ENCODE measurements at places on chromosomes 4 and X.

DNA sequence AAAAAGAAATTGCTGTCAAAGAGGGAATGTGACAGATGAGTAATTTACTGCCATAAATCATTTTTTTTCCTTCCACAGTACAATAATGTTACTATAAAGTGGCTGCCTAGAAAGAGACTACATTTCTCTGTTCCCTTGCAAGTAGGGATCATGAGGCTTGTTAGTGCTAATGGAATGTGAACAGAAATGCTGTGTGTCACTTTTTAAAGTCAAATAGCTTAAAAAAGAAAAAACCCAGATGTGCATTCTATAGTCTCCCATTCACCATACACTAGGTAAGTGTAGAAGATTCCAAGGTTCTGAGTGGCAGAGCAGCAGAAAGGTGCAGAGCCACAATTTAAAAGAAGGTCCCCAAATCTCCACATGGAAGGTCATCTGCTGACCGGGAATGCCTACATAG, 328.4 kb downstream of the CAMK2D start:
- DNase-seq: no peak

- no peak for DNase-seq
Measured at GRCh38 chrX:6307156-6307555, 78.5 kb upstream of the NLGN4X start.

GRCh38 chr4:40515398-40516293, 114.0 kb downstream of the RBM47 start:
- DNase-seq: no peak

DNA sequence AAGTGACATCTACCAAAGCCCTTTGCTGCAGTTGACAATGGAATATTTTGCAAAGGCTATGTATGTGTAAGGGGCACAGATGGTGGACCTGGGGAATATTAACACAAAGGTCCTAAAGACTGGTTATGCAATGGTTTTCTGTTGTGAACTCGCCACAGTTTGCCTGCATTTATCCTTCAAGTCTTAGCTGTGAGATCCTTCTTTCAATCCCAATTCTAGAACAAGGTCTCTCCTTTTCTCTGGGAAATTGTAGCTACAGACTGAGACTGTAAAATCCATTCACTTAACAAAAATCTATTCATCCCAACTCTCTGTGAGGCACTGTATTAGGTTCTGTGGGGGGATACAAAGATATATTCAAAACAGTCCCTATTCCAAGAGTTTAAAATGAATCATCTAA, 250.4 kb downstream of the GPM6A start:
- DNase-seq: no peak

GRCh38 chr4:178102139-178102538, 659.9 kb upstream of the AGA start:
- DNase-seq: no peak

DNA sequence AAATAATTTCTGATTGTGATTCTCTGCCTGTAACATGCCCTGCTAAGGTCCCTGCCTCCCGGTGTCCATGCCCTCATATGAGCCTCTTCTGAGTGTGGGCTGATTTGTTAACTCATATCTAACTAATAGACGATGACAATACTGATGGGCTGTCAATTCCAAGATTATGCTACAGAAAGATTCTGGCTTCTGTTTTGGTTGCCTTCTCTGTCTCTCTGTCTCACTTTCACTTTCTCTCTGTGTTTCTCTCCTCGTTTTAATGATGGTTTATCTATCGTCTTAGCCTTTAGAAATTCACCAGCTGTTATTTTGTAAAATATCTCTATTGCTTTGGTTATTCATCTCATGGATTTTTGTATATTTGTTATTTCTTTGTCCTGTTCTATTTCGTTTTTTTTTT, 312.5 kb upstream of the ANXA10 start:
- no peak for DNase-seq

DNA sequence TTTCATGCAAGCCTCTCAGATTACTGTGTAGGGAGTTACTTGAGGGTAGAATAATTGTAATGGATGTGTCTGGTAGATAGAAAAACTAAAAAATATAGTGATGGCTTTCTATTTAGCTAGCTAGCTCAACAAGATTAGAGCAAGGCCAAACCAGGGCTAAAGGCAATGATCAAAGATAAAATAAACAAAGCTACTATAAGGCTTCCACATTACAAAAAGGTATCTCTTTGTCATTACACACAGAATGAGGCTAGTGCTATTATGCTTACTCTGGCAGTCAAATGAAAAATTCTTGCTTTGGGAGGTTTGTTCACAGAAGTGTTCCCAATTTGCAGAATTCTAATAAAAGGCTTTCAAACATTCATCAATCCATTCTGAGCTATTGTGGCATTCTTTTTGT, 121.6 kb upstream of the HTR2C start:
- DNase-seq: no peak

GRCh38 chr4:157423526-157424020, 203.0 kb downstream of the GRIA2 start:
- no peak for DNase-seq

DNA sequence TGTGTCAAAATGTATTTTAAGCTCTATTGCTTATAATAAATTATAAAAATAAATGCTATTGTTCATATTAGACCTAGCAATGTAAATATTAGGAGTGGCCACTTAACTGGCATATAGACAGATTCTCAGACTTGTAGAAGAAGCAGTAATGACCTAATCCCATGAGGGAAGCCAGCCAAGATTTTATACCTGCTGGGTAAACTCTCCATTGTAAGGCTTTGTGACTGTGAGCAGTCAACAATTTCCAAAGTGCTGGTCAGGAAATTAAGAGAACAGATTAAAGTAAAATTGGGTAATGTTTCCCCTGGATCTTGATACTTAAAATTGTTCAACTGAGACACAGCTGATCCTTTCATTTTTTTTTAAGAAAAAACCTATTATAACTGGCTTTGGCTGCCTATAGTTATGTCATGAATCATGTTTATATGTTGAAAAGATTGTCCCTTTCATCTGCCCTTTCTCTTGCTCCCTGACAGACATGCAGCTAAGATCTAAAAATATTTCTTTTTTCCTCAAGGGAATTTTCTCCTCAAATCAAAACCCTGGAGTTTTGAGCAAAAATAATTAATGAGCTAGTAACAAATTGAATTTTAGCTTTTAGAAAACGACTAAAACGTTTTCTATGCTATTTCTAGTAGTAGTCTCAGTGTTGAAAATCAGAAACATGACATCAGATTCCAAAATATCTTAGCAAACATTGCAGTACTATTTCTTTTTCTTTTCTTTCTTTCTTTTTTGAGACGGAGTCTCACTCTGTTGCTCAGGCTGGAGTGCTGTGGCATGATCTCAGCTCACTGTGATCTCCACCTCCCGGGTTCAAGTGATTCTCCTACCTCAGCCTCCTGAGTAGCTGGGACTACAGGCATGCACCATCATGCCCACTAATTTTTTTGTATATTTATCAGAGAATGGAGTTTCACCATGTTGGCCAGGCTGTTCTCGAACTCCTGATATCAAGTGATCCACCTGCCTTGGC, 77.9 kb downstream of the ADGRL3 start:
- no peak for DNase-seq

GRCh38 chr4:53937327-53937726, 127.1 kb downstream of the CHIC2 start:
- no peak for DNase-seq

- DNase-seq: peak; percentile 4
Measured at GRCh38 chrX:115183980-115184379, 5.2 kb upstream of the RBMXL3 start.

DNA sequence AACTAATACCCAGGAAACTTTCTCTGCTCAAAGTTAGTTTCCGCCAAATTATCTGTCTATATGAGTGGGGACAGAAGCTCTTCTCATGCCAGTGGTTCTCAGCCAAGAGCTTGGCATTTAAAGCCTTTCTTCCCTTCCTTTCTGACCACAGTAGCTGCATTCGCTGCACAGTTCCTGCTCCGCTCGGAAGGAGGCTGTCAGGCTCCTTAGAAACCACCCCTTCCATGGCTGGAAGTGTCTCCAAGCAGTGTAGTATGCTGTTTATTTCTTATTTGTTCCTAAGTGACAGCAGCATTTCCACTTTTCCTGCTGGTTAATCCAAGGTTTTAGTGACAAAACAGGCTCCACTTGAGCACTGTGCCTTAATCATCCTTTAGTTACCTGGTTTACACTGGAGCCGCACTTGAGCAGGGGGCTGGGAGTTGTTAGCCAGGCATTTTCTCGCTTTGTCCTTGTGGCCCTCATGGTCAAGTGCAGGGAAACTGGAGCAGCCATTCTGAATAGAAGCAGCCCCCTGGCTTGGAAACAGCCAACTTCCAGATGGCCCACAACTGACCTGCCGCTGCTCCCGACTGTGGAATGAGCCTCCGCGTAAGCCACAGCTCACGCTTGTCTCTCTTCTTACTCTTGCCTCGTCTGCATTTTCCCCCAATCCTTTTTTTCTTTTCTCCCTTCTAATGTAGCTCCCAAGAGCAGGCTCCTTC, 739.4 kb upstream of the TENM3 start:
- DNase-seq: no peak

GRCh38 chrX:120759685-120760084, 116.0 kb downstream of the CT47B1 start:
- no peak for DNase-seq

DNA sequence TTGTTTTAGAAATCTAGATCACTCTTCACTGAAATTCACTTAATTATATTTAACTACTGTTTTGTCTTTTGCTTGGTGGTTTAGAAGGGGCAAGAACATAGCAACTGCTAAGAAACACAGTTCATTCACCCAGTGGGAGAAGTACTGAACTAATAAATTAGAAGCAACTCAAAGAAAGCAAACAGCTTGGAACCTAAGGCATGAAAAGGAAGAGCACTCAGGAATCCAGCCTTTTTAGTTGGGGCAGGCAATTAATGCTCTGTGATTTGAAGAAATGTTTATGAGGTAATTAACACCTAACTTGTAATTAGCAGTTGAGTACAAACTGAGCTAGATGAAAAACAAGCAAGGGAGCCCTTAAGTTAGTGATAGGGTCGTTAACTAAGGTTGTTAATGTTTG, 22.8 kb downstream of the SEPTIN11 start:
- no peak for DNase-seq

DNA sequence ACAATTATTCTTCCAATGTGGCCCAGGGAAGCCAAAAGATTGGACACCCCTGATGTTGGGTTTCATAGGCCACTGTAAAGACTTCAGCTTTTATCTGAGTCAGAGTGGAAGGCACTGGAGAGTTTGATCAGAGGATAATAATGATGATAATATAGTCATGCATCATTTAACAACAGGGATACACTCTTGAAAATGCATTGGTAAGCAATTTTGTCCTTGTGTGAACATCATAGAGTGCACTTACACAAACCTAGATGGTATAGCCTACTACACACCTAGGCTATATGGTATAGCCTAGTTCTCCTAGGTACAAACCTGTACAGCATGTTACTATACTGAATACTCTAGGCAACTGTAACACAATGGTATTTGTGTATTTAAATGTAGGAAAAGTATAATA, 70.5 kb downstream of the COQ2 start:
- no peak for DNase-seq

GRCh38 chrX:149286940-149287349, 218.2 kb downstream of the IDS start:
- DNase-seq: no peak

DNA sequence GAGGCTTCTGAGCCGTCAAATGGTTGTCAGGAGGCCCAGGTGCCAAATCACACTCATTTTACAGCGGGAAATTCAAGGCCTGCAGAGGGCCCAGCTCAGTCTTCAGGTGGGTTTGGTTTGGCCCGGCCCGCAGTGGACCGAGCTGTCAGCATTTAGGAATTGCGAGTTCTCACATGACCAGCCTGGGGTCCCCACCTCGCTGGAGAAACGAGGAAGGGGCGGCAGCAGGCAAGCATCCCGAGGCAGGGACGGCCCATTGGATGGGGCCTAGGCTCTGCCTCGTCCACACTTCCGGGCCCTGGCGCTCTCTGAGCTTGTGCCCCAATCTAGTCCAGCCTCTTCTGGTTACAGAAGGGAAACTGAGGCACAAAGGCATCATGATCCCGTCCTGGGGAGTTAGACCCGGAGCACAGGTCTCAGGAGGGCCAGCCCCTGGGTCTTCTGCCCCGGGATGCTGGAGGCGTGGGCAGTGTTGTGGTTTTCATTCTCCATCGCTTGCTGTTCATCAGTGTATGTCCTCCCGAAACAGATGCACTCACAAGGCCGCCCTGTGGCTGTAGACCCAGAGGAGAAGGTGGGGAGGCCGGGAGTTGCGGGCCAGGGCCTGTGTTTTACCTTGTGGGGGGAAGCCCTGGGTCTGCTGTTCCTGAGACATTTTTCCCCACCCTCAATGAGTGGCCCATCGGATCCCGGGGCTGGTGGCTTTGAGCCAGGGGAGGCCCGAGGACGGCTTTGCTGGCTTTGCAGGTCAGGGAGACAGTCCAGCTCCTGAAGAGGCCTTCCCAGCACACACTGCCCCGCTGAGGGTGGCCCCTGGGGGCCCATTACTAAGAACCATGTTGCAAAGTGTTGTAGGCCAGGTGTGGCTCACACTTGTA, 8.9 kb downstream of the PSAPL1 start:
- no peak for DNase-seq

DNA sequence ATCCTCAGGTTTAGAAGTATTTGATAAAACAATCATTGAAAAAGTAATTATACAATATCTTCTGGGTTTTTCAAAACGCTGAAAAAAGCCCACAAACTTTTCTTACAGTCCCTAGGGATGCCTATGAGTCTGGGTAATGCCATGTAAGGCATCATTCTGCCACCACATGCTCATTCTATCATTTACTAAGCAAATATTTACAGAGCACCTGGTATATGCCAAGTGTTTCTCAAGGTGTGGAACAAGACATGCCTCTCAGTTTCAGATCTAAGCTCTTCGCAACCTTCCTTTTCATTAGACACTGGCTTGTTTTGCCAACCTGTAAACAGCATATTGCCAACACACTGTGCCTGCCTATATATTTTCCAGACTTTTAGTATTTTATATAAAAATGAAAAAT, 17.7 kb downstream of the MID1 start:
- no peak for DNase-seq

GRCh38 chrX:83535417-83536196, 27.5 kb downstream of the POU3F4 start:
- no peak for DNase-seq

DNA sequence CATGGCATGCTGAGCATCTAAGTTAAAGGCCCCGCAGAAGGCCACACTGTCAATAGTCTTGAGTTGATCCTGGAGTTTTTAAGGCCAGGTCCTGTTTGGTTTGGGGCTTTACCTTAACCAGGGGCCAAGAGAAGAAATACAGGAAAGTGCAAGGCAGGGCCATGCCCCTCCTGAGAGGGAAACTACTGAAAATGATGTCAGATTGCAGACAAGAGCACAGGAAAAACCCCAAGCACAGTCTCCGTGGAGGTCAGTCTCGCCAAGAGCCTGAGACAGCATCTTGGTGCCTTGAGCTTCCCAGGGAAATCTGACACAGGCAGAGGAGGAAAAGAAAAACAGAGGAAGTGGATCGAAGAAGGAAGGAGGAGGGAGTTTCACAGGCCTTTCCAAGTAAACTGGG, 32.2 kb upstream of the GATB start:
- no peak for DNase-seq

- DNase-seq: no peak
Measured at GRCh38 chrX:111555406-111555958, 44.0 kb downstream of the SERTM2 start.

Measured in non-pigmented ciliary epithelial cell (primary cell).